ENCODE measurements at places on chromosomes 3 and 15.

DNA sequence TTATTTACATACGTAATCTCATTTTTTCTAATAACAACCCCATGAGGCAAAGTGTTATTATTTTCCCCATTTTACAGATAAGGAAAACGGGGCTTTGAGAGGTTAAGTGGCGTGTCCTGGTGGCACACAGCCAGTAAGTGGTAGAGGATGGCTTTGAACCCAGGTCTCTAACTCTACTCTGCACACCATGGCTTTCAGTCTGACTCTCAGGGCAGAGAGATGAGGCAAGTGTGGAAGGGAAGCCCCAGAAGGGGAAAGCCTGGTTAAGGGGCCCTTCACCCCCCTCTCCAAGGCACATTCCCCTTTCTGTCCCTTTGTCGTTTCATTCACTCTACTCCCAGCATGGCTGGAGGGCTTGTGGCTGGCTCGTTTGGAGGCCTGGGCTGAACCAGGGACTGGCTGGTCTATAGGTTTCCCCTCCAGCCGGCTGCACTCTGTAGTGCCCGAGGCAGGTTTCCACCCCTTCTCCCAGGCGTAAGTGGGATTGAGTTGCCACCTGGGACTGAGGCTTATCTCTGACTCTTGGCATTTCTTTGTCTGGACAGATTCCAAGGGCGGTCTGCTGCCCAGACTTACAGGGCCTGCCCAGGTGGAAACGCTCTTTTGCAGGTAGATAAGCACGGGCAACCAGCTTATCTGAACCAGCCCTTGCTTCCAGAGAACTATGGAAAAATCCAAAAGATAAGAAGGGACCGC lies 12.1 kb downstream of the SEMA4B start:
- H3K27ac ChIP-seq = no peak overlapping the region
- no peaks in the 10 kb centered on the region for H3K36me3 ChIP-seq
- H3K4me1 ChIP-seq = peaks cover 34% of the 10 kb centered on the region
- DNase-seq = no peak
- H3K4me3 ChIP-seq = no peak overlapping the region
- no peaks in the 10 kb centered on the region for H3K27me3 ChIP-seq

DNA sequence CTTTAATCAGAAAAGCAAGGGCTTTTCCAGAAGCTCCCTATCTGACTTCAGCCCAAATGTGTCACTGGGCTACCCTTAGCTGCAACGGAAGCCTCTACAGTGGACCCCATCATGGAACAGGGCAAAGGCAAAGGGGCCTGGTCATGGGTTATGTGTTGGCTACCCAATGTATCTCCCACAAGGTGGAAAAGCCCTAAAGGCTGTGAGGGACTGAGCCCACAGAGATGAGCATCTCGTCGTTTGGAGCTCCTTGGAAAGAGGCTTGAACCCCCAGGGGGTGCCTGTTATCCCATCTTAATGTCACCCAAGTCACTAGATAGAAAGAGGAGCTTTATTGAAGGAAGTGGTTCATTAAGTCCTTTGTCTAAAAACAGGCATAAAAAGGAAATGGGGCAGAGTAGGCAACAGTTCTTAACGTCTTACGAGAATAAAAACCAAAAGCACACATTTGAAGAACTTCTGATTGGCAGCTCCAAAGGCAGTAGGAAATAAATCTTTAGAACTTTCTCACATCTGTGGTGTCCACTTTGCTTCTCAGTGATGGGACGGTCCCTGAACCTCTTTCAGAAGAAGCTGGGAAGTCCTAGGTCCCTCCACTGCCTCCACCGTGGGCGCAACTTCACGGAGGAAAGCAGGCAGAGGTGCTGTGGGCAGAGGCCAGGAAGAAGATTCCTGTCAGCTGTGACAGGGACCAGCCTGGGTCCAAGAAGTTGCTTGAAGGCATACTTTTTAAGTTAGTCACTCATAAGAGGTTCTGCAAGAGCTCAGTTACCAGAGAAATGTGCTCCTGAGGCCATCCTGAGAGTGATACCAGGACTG lies 93.7 kb downstream of the MYLK start:
- H3K27ac ChIP-seq = no peak overlapping the region
- no peaks in the 10 kb centered on the region for H3K27me3 ChIP-seq
- no peaks in the 10 kb centered on the region for H3K36me3 ChIP-seq
- peaks cover 37% of the 10 kb centered on the region for H3K4me1 ChIP-seq
- peak; percentile 91 for DNase-seq

- no peak overlapping the region for H3K4me3 ChIP-seq
- no peaks in the 10 kb centered on the region for H3K27me3 ChIP-seq
- H3K36me3 ChIP-seq = peaks cover 15% of the 10 kb centered on the region
Observed at GRCh38 chr3:121483290-121483689, 62.5 kb downstream of the POLQ start.

DNA sequence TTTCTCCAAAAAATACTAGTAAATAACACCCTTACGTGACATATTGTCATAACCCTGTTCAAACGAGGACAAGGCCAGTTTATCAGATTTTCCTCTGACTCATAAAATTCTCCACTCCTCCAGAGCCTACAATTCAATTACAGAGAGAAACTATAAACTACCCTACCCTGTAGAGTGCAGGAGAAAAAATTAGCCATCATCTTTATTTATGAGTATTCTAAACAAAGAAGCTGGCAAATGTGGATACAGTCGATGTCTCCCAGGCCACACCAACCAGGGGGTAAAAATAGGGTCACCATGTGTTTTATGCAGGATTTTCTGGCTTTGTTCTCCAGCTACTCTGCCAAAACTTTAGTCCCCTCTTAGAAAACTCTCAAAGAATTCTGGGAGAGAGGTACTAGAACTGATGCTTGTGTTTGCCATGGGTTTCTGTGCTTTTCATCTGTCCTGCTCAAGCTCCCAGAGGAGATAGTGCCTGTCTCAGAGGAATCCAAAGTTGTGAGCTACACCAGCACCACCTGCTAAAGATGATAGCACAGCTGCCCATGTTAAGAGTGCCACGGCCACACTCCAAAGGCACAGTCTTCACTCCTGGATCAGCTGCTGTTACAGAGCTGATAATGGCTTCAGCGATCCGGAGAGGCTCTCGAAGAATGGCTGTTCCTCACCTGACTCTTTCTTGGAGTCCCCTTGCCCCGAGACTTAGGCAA lies 150.2 kb downstream of the IMPG2 start:
- H3K4me3 ChIP-seq = no peak overlapping the region
- DNase-seq = no peak
- no peak overlapping the region for H3K27ac ChIP-seq
- no peaks in the 10 kb centered on the region for H3K27me3 ChIP-seq
- no peaks in the 10 kb centered on the region for H3K4me1 ChIP-seq

GRCh38 chr3:61066800-61067199 lies 184.5 kb downstream of the FHIT start:
- H3K4me1 ChIP-seq = no peaks in the 10 kb centered on the region
- H3K27me3 ChIP-seq = no peaks in the 10 kb centered on the region
- no peak for DNase-seq
- H3K4me3 ChIP-seq = no peak overlapping the region
- H3K36me3 ChIP-seq = no peaks in the 10 kb centered on the region

DNA sequence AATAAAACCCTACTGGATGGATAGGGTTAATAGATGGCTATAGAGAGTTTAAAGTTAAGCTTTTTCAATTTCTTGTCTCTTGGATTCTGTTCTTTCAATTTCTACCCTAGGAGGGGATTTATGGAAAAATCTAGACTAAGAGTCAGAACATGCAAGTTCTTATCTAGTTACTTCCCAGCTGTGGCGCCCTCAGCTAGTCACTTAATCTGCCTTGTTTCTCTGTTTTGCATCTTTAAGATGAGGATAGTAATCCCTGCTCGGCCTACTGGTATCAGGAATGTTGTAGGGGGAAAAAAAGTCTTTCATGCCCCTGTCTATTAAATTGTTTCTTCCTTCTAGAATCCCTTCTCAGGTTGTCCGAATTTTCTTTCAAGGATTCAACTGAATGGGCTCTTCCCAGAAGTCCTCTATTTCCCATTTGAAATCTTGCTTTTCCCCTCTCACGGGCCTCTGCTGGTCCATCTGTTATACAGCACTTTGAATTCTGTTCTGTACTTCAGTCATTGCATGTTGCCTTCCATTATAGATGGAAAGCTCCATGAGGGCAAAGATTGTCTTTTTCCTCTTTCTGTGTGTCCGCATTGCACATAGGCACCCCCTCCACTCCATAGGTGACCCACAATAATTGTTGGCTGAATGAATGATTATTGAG lies 4.4 kb downstream of the KCTD6 start:
- no peaks in the 10 kb centered on the region for H3K27me3 ChIP-seq
- peaks cover 26% of the 10 kb centered on the region for H3K4me1 ChIP-seq
- H3K4me3 ChIP-seq = no peak overlapping the region
- DNase-seq = no peak

DNA sequence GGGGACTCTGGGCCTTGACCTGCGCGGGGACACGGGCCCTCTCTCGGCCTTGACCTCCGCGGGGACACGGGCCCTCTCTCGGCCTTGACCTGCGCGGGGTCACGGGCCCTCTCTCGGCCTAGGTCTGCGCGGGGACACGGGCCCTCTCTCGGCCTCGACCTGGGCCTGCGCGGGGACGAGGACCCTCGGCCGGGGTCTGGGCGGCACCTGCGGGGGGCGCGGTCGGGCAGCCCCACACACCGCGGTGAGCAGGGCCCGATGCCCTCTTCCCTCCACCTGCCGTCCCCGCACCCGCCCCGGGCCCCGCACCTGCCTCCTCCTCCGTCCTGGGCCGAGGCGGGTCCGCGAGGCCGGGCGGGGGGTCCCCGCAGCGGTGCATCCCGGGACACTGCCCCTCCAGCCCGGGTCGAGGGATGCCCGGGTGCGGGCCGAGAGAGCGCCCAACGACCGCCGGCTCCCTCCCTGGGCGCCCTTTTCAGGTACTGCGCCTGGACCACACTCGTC lies 15.6 kb upstream of the CERS3 start:
- H3K4me1 ChIP-seq = no peaks in the 10 kb centered on the region
- H3K36me3 ChIP-seq = no peaks in the 10 kb centered on the region
- no peaks in the 10 kb centered on the region for H3K27me3 ChIP-seq
- DNase-seq = no peak

All from A673 (cell line).